CD14-positive monocyte (primary cell): ENCODE measurements at places on chromosomes 7 and 10. TPM values are rescaled to one million over a fixed set of nuclear protein-coding genes. Genes with fewer than 3 reads are reported as not detected.
A peak's percentile ranks its signal among the peaks of the same experiment; 100 is the strongest.

Gene KLLN
- 0.09 and 0.11 TPM in 2 replicates for polyA plus RNA-seq

Gene ZNF485
- polyA plus RNA-seq: 0.19 TPM

Gene RBM20
- not detected in 2 replicates for polyA plus RNA-seq

Gene ZNF804B
- polyA plus RNA-seq: not detected

Gene PNLIPRP2
- polyA plus RNA-seq: not detected

Gene ASB13
- 37.8 TPM for polyA plus RNA-seq

Gene TMEM273
- polyA plus RNA-seq: 6.5 and 7.9 TPM in 2 replicates

GRCh38 chr10:49152663-49153062 lies 18.8 kb upstream of the FAM170B start:
- DNase-seq: no peak

- DNase-seq: no peak
These were observed 512.8 kb upstream of the GALNT17 start for GRCh38 chr7:70619130-70619529.

DNA sequence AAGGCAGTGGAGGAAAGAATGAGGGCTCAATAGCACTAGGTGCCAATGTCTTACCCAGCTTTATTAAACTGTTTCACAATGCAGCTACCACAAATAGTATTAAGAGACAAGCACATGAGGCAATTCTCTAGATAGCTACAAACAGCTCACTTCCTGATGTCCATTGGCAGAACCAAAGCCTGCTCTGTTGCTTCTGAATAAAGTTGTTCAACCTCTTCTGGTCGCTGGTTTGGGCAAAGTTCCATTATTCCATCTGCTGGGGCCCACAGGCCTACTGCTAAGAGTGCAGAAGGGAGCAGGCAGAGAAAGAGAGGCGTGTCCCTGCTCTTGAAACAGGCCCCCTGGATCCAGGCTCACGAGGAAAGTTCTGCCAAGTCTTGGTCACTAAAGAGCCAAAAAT lies 173.9 kb downstream of the ZNF438 start:
- DNase-seq: peak; percentile 51

GRCh38 chr7:6179620-6180343 lies 92.6 kb downstream of the CYTH3 start:
- no peak for DNase-seq

DNA sequence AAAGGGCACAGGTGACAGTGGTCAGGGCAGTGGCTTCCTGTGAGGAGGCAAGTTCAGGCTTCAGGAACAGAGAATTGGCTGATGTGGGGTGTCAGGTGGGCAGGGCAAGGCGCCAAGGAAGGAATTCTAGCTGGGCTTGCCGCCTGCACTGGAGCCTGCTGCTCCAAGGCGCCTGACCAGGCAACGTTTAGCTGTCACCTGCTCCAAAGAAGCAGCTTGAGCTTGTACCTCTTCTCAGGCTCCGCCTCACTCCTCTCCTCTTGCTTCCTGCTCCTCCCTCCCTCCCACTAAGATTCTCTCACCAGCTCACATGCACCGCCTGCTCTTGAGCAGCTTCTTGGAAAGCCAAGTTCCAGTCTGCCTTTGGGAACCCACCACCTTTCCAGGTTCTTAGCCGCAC lies 187.4 kb upstream of the GRB10 start:
- DNase-seq: no peak

DNA sequence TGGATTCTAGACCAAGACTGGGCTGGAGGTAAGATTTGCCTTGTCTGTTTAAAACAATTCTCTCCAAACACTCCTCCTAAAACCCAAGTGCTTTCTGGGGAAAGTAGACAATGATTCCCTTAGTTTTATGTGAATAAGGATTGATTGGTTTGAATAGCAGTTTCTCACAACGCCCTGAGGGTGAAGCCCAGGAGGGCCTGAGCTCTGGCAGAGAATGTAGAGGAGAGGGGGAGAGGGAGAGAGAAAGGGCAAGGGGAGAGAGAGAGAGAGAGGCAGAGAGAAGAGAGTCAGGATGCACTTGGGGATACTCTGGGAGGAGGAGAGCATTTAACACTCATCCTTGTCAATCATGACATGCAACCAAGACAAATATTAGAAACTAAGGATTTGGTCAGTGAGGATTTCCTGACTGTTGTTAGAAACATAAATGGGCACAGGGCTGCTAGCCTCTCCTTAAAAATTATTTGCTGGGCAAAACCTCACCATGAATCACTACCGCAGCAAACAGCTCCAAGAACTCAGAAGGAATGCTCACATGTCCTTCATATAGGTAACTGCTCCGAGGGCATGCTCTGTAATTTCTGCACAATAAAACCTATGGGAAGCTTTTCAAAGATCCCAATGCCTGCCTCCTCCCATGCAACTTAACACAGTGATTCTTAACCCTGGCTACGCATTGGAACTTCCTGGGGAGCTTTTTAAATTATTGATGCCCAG lies 55.2 kb upstream of the RAPGEF5 start:
- no peak for DNase-seq

DNA sequence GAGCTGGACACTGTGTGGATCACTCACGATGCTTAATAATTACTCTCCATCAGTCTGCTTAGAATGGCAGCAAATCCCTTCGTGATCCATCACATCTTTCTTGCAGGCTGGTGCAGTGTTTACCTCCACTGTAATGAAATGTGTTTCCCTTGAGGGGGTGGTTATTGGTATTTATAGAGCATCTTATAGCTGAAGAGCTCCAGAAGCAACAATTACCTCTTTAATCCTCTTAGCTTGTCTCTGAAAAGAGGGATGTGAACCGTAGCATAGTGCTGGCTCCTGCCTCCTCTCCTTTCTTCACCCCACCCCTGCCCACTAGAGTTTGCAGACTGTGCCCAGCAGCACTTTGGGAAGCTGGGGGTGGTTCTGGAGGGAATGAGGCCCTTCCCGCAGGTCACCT lies 132.6 kb downstream of the CAMK1D start:
- no peak for DNase-seq

DNA sequence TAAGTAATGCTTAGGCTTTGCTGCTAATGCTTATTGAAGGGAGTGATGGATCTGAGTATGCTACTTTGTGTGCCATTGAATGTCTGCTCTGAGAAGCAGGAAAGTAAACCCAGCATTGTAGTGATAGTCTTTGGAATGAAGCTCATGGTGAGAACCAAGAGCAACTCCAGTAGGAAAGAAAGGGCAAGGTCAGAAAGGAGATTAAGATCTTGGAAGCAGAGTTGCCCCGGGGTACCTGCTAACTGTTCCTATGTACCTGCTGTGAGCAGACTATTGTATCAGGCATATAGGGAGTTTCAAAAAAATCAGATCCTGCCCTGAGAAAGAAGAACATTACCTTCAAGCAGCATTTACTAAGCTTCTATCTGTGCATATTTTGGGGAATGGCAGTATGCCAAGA lies 54.5 kb upstream of the AASS start:
- DNase-seq: no peak

DNA sequence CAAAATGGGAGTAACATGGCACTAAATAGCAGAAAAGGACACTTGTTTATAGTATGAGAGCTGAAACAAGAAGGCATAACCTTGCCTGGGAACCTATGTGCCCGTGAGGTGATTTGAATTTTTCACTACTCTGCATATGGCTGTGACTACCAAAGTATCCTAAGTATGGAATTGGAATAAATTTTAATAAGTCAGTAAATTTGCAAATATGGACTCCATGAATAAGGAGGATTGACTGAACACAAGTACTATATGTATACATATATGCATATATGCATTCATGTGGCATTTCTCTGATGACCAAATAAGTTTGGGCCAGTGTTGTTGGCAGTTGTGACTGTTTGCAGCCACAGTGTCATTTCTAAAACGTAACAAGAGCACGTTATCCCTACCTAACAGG lies 34.5 kb downstream of the PRR15 start:
- no peak for DNase-seq
